ENCODE measurements at places on chromosomes 2 and 18.

DNA sequence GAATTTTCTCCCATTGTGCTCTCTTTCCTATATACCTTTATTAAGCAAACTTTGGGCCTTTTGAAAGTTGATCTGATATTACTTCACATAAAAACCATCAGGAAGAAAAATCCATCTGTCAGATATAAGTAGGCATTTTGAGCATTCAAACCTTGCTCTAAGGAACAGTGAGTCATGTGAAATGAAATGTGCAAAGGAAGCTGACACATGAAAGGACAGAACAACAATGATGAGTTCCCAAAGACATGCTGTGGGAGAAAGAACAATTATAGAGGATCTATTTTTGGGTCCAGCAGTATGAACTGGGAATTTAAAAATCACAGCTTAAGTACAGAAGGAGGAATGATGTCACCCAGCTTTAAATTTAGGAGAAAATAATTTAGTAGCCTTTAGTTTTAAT lies 18.1 kb downstream of the CALCRL start:
- no peak for DNase-seq

DNA sequence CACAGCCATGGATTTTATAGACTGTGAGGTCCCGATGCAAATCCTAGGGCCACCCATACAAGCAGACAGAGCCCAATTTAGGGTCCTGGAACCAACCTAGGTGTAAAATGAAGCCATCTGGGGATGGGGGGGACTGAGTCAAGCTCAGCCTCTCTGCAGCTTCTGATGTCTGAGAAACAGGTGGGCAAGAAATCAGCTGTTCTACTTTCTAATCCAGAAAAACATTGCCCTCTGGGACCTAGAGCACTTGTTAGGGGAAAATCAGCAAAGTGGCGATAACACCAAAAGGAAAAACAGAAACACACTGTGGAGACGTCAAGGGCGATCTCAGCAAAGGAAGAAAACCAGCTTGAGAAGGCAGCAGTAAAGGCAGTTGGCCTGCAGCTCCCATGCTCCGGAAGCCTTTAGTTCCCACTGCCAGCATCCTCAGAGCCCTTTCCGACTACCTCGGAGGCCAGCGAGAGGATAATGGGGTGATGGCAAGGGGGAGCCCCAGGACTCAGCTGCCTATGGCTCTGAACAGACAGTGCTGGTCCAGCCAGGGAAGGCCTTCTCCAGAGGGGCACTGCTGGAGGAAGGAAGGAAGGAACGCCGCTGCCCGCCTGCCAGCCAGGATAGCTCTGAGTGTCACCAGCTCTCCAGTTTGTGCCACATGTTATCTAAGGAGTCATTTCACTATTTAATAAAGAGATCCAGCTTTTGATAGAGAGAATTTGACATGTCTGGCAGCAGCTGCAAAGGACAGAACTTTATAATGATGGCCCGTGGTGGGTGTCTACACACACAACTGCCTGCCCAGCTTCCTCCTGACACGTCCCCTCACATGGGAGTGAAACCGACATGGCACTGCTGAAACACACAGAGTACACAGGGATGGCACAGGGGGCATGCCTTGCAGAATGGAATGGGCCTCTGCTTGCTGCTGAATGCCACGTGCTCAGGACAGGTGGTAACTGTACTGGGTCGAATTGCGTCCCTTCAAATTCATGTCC lies 37.7 kb downstream of the HS1BP3 start:
- no peak for DNase-seq

DNA sequence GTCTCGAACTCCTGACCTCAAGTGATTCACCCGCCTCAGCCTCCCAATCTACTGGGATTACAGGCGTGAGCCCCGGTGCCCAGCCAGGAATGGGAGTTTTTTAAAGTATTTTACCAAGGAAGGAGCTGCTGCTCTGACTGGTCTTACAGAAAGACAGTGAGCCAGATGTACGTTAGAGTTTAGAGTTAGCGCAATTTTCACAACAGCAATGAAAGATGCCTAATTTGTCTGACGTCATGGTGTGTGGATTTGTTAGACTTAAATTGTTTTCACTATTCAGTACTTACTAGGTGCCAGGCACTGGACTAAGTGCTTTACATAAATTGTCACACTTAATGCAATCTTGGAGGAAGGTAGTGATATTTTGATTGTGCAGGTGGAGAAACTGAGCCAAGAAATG lies 12.4 kb upstream of the RPL37A start:
- no peak for DNase-seq

GRCh38 chr2:64522843-64523428 lies 1.2 kb upstream of the AFTPH start:
- DNase-seq, result peak; percentile 76

- DNase-seq, result no peak
These were observed 121.1 kb downstream of the ACOXL start for GRCh38 chr2:110853516-110853915.

GRCh38 chr2:24016376-24016761 lies 6.5 kb downstream of the MFSD2B start:
- DNase-seq, result no peak

DNA sequence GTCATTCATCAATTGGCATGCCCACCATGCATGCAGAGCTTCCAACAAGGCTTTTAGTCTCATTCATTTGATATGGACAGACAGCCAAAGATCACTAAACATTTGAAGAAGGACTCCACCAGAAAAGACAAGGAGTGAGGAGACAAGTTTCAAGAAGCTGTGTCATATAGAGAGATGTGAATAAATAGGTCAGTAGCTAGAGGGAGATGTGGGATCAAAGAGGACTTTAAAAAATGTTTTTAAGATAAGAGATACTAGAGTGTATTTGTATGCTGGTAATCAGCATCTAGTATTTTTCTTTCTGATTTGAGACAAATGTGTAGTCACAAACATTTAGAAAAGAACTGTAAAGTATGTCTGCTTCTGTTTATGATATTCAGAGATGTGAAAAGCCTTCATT lies 48.5 kb downstream of the ANTXR1 start:
- no peak for DNase-seq

- DNase-seq, result no peak
These were observed 201.0 kb upstream of the COPS8 start for GRCh38 chr2:236884569-236885175.

DNA sequence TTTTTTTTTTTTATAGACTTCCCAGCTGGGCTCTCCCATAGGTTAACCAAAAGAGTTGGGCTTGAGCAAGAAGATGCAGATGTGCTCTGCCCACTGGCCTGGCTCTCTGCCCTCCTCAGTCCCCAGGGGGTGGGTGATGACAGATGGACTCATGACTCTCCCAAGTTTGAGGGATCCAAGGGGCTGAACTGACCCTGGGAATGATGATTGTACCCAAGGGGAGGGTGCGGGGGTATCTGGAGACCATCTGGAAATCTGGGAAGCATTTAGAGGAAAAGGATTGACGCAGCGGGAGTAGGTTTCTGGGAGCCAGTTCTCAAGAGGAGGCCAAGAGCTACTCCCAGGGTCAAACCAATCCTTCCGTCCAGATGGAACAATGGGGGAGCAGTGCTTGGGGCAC lies 330.8 kb downstream of the CYP26B1 start:
- DNase-seq, result no peak

- no peak for DNase-seq
These were observed 4.3 kb upstream of the COL6A3 start for GRCh38 chr2:237418300-237418699.

DNA sequence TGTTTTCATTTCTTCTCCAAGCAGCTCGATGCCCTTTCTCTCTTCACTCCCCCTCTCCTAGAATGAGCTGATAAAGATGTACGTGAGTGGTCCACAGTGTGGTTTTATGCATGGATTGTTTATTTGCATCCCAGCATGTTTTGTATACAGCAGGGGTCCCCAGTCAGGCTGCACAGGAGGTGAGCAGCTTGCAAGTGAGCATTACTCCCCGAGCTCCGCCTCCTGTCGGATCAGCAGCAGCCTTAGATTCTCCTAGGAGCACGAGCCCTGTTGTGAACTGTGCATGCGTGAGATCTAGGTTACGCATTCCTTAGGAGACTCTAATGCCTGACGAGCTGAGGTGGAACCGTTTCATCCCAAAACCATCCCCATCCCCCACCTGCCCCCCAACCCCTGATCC lies 262.6 kb downstream of the AGAP1 start:
- no peak for DNase-seq

GRCh38 chr2:193690572-193690971 lies 1495.8 kb upstream of the TMEFF2 start:
- DNase-seq, result no peak

GRCh38 chr2:219645631-219646527 lies 18.4 kb downstream of the SLC4A3 start:
- no peak for DNase-seq

- no peak for DNase-seq
These were observed 335.5 kb downstream of the CLIP4 start for GRCh38 chr2:29450596-29451222.

DNA sequence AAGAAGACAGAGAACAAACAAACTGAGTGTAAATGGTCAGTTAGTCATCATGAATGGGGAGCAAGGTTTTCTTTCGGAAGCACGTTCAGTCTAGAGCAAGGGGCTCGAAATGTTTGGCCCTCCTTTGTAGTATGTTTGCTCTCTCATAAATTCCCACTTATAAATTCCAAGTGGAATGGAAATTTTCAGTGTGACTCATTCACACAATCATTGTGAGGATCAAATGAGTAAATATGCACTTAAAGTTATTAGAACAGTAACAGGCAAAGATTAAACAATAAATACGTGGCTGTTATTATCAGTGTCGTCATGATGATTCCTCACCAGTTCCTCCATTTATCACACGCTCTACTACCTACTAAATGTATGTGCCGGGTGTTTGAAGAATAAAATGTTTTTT lies 10.5 kb downstream of the CNGA3 start:
- DNase-seq, result no peak

GRCh38 chr18:77222464-77222863 lies 27.2 kb upstream of the GALR1 start:
- no peak for DNase-seq

DNA sequence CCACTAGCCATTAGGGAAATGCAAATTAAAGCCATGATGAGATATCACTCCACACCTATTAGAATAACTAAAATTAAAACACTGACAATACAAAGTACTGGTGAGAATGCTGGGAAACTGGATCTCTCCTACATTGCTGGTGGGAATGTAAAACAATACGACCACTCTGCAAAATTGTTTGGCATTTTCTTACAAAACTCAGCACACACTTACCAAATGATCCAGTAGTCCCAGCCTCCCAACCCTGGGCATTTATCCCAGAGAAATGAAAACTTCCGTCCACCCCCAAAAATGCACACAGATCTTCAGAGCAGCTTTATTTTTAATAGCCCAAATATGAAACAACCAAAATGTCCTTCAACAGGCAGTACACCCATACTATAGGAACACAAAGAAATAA lies 8.9 kb upstream of the TMSB10 start:
- no peak for DNase-seq

DNA sequence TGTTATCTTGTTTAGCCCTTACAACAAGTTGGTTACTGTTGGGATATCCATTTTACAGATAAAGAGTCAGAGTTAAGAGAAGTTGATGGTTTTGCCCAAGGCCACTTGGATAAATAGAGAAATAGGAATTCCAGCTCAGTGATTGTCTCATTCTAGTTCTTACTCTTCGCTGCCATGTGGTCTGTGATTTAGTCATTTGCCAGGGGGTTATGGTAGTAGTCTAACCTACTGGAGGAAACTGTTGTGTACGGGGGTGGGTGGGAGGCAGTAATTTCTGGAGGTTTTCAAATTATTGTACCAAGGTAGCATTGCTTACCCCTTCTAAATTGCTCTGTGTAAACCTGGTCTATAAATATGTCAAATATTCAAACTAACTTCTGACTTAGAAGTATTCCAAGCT lies 110.4 kb downstream of the MAP2 start:
- no peak for DNase-seq

DNA sequence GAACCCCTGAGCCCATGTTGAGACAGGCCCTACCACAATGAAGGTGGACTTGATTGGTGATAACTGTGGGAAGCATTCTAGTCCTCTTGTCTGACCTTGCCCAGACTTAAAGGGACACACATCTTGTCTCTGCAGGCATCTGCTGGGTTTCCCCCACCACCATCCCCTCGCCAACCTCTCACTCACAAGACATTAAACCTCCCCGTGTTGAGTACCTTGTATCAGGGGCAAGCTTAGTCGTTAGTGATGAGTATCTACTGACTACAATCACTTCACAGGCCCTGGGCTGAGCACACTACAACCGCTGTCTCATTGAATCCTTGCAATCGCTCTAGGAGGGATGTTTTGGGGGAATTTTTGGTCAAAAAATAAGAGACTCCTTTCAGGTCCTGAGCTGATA lies 86.0 kb downstream of the ICOS start:
- DNase-seq, result no peak

DNA sequence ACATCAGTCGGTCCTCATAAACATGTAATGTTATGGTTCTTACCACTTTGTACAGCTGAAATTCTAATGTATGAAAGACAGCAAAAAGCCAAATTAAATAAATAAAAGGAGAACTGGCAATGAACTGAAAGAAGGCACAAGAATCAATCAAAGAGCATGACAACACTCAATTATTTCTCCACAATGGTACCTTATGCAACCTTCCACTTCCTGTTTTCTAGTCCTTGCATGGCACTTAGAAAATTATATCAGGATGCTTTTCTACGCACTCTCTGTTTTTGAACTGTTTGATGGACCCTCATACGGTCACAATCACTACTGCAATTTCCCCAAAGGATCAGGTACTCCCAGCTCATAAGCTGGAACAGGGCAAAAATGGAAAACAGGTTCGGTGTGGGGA lies 81.6 kb downstream of the EPB41L3 start:
- DNase-seq, result no peak

DNA sequence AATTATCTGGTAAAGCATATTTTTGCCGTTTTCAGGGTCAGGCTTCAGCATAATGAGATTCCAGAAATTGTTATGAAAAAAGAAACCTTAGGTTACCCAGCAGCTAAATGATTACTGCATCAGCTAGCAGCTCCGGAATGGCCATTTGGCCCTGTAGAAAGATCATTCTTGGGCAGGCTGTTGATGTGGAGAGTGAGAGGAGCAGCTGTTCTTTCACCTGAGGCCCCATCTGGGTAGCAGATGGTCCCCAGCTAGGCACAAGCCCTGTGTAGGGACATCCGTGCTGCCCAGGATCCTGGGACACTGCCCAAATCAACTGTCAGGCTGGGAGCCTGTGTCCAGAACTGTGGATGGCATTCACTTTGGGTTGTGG lies 61.8 kb downstream of the NEDD4L start:
- no peak for DNase-seq

- no peak for DNase-seq
These were observed 57.8 kb upstream of the KIF5C start for GRCh38 chr2:148817210-148817708.

GRCh38 chr18:69838620-69839411 lies 108.9 kb downstream of the CD226 start:
- no peak for DNase-seq

DNA sequence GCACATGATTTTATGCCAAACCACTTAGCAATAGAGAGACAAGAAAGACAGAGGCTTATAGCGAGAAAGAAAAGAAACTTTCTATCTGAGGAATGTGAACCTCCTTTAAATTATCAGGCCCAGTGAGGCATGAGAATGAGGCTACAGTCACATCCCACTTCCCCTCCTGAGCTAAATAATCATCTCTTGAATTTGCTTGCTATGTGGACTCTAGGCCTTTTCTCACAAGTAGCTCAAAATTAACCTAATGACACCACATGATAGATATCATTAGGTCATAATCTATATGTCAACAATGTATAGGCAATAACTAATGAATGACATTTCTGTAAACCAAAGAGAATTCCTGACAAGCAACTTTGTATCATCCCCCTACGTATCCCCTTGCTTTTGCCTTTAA lies 301.5 kb upstream of the MGAT5 start:
- DNase-seq, result no peak

- DNase-seq, result no peak
These were observed 216.9 kb upstream of the TNP1 start for GRCh38 chr2:217076657-217077232.
